ENCODE measurements at places on chromosomes 13 and 19.

DNA sequence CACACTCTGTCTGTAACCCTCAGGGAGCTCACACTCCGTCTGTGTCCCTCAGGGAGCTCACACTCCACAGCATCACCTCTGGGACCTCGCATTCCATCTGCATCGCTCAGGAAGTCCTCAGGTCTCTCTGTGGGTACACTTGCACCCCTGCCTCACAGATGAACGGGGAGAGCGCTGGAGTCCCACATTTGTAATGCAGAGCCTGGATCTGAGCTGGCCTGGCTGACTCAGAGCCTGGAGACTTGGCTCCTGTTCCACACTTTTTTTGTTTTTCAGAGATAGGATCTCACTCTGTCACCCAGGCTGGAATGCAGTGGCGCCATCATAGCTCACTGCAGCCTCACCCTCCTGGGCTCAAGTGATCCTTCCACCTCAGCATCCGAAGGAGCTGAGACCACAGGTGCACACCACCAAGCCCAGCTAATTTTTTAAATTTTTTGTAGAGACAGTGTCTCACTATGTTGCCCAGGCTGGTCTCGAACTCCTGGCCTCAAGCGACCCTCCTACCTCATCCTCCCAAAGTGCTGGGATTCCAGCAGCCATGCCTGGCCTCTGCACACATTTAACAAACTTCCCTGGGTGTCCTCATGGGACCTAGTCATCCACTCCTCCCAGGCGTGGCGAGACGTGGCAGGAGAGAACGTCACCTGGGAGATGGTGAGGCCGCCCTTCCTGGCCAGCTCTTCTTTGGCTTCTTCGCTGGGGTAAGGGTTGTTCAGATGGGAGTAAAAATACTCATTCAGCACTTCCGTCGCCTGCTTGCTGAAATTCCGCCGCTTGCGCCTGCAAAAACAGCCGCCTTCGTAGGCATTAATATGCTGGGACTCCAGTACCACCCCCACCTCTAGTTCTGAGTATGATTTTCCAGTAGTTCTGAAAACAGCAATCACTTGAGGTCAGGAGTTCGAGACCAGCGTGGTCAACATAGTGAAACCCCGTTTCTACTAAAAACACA is 31.0 kb downstream of the CILP2 start:
- no peak for DNase-seq

DNA sequence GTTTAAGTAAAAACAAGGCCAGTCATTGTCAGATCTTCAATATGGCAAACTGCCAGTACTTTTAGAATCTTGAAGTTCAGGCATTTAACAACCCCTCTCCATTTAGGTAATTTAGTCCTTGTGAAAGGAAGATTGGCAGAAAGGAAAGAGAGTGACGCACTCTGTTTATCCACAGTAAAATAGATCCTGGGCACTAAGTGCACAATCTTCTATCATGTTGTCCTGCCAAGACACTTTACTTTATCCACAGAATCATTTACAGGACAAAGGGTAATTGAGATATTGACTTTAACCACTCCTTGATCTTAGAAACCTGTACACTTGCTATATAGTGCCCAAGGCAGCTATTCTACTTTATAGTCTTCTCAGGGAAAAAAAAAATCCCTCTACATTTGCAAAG is 786.4 kb upstream of the SLITRK1 start:
- no peak for DNase-seq

GRCh38 chr13:99961636-99962035 is 9.9 kb downstream of the ZIC5 start:
- DNase-seq = no peak

DNA sequence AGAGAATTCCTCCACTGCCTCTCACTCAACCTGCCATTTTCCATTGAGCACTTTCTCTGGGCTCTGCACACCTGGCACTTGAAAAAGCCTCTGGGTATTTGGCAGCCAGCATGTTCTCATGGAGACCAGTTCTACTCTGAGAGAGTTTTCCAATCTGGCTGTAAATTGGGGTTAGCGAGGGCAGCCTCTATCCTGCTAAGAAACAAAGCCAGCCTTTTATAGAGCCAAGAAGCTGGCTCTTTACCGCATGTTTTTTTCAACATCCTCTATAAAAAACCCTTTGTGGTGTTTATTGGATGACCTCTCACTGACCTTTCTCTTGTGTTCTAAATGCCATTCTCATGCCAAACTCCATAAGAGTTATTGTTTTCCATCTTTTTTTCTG is 52.6 kb upstream of the RCBTB2 start:
- no peak for DNase-seq

- DNase-seq = no peak
Measured at GRCh38 chr13:90375851-90376250, 971.6 kb upstream of the MIR17HG start.

- DNase-seq = no peak
Measured at GRCh38 chr19:19006213-19006612, 27.1 kb downstream of the SUGP2 start.

- no peak for DNase-seq
Measured at GRCh38 chr19:5001615-5002014, 32.7 kb downstream of the KDM4B start.

- DNase-seq = no peak
Measured at GRCh38 chr19:4620675-4621074, 18.6 kb upstream of the TNFAIP8L1 start.

DNA sequence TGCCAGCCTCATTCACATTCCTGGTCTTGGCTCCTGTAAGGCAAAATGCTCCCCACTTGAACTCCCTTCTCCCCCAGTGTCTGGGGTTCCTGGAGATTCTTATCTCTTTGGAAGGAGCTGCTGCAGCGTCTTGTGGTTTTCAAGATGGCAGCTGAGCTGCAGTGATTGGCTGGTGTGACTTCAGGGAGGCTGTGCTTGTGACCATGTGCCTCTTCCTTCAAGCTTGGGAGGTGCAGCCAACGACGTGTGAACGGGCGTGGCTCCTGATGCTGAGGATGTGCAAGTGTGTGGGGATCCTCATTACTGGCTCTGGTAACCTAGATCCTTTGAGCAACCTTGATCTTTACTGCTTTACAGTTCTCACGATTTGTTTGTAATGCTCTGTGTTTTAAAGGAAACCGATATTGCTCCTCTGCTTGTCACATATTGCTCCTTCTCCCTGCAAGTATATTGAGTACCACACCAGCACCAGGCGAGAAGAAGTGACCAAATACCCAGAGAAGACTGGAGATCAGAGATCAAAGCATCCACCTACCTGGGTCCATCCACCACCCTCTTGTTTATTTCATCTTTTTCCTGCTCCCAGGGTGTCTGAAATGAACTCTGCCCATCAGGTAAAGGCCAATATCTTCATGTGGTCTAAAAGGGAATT is 208.5 kb downstream of the FGF9 start:
- DNase-seq = no peak

DNA sequence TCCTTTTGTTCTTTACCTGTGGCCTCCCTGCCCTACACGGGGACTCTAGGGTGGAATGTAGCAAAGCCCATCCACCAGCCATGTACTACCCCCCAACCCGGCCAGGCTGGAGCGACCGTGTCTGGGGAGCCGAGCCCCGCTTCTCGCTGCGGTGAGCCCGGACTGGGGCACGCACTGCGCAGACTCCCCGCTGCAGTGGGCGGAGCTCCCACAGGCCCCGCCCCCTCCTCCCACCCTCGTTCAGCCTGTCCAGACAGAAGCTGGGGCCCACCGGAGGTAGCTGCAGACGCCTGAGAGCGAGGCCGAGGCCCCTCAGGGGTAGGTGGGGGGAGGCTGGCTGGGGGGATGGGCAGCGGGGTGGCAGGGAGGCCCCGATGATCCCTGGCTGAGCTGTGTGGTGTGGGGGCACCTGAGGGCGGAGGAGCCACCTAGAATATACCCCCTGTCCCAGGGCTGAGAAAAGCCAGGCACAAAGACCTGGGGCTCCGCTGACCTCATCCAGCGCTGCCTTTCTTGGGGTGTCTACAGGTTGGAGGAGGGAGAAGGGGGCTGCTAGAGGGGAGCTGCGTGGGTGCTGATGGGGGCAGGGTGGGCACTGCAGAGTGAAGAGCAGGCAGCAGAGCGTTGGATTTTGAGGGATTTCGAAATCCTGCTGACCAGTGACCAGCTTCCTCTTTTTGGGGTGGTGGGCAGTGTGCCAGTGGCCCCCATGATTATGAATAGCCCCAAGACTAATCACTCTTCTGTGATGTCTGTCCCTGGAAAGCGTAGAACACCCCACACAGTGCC is 17.3 kb downstream of the PLD3 start:
- peak; percentile 39 for DNase-seq

DNA sequence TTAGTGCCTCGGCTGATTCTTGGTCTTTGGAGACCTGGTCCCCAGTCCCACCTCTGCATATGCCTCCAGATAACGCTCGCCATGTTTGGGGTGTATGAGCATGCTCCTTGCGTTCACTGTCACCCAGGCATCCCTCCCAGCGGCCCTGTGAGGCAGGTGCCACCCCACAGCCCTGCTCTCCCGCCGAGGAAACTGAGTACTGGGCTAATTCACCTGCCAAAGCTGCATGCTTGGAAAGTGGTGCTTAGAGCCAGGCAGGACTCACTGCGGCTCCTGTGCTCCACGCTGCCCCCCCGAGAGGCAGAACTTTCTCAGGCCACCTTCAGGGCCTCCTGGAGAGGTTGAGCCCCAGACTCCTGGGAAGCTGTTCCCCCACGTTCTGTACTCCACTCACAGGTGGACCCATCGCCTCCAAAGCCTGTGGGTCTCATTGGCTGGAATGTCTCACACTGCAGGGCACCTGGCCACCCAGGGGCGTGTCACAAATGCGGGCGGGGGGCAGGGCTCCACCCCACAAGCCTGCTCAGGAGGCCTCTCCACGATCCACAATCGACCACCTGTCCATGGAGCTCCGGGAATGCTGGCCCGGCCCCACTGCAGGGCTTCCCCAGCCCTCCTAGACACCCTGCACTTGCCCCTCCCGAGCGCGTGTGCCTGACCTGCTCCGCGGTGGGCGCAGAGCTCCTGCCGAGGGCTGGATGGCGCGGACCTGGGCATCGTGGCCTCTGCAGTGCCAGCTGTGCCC is 64.6 kb downstream of the ATP11A start:
- DNase-seq = no peak

DNA sequence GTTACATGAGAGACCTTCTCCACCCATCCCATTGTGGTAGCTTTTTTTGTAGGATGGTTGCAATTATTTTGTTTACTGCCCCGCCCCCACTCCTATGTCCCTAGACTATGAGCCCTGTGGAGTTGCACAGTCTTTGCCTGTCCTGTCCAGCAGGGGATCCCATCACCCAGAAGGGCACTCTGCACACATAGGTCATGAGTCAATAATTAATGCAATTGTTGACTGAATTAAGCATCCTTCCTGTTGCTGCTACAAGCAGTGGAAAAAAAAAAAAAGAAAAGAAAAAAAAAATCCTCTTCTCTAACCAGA is 14.2 kb downstream of the C19orf81 start:
- no peak for DNase-seq

Data from AG04450 (cell line).